IMR-90 (cell line): ENCODE measurements at places on chromosomes 4 and X. TPM values are rescaled to one million over a fixed set of nuclear protein-coding genes. Genes with fewer than 3 reads are reported as not detected.

ITM2A gene
- not detected in 2 replicates for total RNA-seq

FGF13 gene
- total RNA-seq, result under 0.01 and 0.18 TPM in 2 replicates

FGFBP1 gene
- total RNA-seq, result under 0.01 TPM in 1 of 2 replicates, not detected in the other

MAOB gene
- total RNA-seq, result 0.28 and 0.36 TPM in 2 replicates

ZNF630 gene
- 0.28 and 0.54 TPM in 2 replicates for total RNA-seq

VCX3A gene
- total RNA-seq, result not detected in 2 replicates

MUC7 gene
- not detected in 2 replicates for total RNA-seq

GABRB1 gene
- 16.1 and 16.4 TPM in 2 replicates for total RNA-seq

RTL3 gene
- 0.83 and 1.1 TPM in 2 replicates for total RNA-seq

F8A3 gene
- total RNA-seq, result under 0.01 and 0.18 TPM in 2 replicates

TRMT10A gene
- total RNA-seq, result 4.3 and 8.9 TPM in 2 replicates

GRCh38 chrX:97984641-97985040 lies 1100.9 kb downstream of the RPA4 start:
- peak; percentile 22 for DNase-seq

DNA sequence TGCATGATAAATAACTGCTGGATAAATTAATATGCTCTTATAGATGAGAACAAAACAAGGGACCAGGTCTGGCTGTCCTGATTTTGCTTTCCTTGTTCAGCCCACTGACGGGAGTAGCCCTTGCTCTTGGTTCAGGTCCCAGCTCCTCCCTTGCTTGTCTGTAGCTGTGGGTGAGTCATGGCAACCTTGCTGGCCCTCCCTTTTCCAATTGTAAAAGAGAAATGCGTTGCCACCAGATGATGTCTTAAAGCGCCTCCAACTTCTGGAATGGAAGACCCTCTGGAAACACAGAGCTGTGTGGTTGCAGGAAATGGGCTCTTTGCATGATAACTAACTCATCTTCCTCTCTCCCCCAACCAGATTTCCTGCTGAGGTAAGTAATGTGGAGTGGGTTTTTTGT lies 171.4 kb downstream of the AASDH start:
- DNase-seq, result peak; percentile 7

GRCh38 chr4:121651597-121651996 lies 45.2 kb downstream of the ANXA5 start:
- no peak for DNase-seq

DNA sequence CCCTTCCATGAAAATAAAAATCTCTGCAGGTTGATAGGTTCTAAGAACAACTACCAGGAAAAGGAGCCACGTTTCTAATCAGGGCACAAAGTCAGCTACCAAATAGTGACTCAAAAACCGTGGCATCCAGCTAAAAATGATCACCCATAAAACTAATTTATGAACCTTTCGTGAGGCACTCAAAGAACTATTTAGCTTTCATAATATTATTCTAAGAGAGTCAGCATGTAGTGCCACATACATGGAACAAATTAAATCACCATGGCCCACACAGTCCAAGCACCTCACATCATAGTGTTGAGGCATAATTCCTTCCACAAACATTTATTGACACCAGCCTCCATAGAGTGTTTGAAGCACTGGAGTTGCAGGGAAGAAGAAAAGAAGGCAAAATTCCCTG lies 252.0 kb upstream of the PPARGC1A start:
- DNase-seq, result no peak

GRCh38 chrX:103999234-103999633 lies 14.3 kb downstream of the H2BW1 start:
- DNase-seq, result no peak

DNA sequence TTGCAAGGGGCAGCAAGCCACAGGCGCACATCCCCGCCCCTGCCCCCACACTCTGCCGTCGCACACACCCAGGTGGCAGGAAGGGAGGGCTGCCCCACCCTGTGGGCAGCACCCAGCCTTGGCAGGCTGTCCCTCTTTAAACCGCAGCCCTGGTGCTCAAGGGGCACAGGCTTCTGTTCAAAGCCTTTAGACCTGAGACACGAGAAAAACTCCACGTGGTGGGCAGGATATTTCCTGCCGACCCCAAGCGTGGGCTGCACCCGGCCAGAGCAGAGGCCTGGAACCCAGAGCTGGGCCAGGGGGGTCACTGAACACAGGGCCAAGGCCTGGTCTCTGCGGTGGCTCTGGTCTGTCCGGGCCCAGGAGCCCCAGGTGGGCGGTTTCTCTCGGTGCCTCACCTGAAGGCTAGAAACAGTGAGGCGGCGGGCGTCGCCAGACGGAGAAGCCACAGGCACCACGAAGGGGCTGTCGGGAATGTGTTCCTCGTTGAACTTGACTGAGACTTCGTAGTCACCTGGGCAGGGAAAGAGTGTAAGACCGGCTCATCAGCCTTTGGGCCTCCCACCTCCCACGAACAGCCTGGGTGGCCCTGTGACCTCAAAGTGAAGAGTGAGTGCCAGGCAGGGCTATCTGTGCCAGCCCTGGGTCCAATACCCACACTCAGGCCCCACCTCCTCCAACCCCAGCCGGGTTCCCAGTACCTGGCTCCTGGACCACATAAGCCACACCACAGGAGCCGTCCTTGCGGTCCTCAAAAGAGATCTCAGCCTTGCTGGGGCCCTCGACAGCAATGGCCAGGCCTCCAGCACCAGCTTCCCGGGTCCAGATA lies 23.0 kb downstream of the FLNA start:
- no peak for DNase-seq

DNA sequence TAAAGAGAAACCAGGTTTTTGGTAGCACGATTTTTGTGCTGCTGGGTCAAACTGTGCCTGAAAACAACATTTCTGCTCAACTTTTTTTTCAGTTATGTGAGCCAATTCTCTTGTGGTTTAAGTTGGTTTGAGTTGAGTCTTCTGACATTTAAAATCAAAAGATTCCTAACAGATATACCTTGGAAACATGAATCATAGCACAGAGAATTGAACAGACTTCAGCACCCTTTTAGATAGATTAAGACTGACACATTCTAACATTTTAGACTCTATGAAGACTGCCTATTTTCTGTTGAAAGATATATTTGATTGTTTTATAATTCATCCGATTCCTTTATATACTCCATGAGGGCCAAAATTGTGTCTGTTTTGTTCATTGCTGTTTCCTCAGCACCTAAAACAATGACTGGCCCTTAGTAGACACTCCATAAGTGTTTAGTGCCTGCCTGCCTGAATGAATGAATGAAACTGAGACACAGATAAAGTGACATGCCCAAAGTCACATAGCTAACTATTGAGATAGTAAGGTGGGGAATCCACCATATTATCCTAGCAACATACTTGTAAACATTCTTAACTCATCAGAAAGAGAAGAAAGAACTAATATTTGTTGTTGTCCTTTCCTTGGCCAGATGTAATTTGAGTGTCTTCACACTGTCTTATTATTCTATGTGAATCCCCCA lies 624.0 kb downstream of the MID1IP1 start:
- no peak for DNase-seq

GRCh38 chr4:180993244-180993836 lies 1249.9 kb upstream of the TENM3 start:
- DNase-seq, result no peak

DNA sequence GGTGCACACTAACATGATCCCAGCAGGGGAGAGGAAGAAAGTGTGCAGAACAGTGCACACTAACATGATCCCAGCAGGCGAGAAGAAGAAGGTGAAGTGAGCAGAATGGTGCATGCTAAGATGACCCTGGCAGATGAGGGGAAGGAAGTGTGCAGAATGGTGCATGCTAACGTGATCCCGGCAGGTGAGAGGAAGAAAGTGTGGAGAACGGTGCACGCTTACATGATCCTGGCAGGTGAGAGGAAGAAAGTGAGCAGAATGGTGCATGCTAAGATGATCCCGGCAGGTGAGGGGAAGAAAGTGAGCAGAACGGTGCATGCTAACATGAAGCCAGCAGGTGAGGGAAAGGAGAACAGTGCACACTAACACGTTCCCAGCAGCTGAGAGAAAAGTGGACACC lies 83.7 kb downstream of the ACOX3 start:
- no peak for DNase-seq

DNA sequence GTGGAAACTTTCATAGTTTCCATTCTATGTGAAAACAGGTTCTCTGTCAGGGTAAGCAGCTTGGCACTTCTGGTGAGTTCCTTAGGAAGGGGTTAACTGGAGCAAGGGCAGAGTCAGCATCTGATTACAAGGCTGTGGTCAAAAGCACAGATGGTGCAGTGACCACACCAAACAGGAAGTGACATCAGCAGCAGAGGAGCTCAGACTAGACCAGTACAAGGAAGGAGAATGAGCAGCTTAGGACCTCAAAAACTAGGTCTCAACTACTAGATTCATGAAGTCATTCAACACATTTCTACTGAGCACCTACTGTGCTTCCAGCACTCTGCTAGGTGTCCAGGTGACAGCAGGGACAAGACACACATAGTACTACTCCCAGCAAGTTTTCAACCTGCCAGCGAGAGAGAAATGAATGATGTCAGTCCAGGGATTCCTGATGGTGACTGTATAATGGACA lies 130.2 kb downstream of the AMELX start:
- peak; percentile 90 for DNase-seq

DNA sequence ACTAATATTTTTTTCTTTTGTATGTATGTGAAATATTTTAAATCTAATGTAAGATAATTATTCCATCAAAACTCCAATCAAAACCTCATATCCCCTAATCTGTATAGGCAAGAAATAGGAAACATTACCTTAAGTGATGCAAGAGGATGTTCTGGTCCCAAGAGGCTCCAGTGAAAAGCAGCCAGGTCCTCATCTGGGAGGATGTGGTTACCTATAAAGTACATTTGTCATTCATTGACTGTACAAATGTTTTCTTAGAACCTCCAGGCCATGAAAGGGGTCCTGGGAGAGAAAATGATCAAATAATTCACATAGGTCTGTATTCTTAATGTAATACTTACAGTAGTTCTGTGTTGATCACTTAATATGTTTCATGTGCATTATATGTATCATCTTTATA lies 25.5 kb downstream of the FAM120C start:
- no peak for DNase-seq

GRCh38 chr4:120616041-120616440 lies 306.5 kb downstream of the PRDM5 start:
- no peak for DNase-seq

- no peak for DNase-seq
Measured at GRCh38 chr4:35525192-35525978, 718.9 kb downstream of the ARAP2 start.

DNA sequence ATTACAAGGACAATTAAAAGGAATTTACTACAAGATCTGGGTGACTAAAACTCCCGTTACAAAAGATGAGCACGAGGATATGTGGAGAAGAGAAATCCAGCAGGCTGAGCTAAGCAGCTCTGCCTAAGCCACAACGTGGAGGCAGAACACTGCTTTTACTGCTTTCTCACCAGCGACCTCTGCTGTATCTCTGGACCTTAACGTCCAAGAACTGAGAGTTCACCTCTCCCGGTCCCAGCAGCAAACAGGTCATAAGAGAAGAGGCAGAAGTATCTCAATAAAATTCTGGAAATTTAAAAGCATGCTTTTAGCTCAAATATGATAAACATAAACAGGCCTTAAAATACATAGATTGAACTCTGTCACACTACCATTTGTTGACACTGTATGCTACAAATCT lies 81.0 kb downstream of the ADGRA3 start:
- peak; percentile 63 for DNase-seq

GRCh38 chr4:78926826-78927225 lies 12.4 kb downstream of the PAQR3 start:
- DNase-seq, result no peak

GRCh38 chr4:7933651-7934510 lies 5.8 kb downstream of the AFAP1 start:
- DNase-seq, result peak; percentile 37

DNA sequence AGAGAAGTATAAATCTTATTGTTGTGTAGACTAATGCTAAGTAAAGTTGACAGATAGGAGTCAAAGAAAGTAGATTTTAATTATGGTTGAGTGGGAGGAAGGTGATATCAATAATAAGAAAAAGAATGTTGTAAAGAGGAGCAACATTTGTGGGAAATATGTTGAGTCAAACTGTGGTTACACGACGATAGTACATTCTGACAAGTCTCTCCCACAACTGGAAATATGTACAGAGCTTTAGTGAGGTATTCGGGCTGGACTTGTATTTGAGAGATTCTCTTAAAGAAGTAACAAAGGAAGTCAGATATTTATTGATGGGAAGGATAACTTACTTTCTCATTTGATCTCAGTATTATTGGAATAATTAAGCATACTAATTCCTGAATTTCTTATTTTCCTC lies 525.3 kb upstream of the MAGEB2 start:
- peak; percentile 46 for DNase-seq

- DNase-seq, result no peak
Measured at GRCh38 chr4:189313861-189314513, 626.7 kb upstream of the FRG1 start.

GRCh38 chrX:67893931-67894330 lies 350.1 kb downstream of the AR start:
- peak; percentile 3 for DNase-seq

DNA sequence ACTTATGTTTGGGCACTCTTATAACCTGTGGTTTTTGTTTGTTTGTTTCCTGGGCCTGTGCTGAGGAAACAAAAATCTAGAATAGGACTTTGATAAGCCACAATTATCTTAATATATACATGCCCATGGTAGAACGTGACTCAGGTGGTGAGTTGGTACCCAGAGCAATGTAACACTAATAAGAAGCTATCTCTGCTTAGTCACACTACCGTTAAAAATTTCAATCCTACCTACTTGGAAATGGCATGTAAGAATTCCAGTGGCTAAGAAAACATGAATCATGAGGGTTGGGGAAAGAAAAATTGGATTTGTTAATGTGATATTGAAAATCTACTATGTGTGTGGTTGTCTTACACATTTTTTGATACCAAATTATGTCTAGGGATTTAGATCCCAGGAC lies 30.5 kb upstream of the ADGRG2 start:
- DNase-seq, result peak; percentile 5

GRCh38 chrX:13051529-13052172 lies 7.2 kb upstream of the FAM9C start:
- DNase-seq, result no peak

- DNase-seq, result no peak
Measured at GRCh38 chrX:150038315-150038714, 100.0 kb upstream of the EOLA2 start.

DNA sequence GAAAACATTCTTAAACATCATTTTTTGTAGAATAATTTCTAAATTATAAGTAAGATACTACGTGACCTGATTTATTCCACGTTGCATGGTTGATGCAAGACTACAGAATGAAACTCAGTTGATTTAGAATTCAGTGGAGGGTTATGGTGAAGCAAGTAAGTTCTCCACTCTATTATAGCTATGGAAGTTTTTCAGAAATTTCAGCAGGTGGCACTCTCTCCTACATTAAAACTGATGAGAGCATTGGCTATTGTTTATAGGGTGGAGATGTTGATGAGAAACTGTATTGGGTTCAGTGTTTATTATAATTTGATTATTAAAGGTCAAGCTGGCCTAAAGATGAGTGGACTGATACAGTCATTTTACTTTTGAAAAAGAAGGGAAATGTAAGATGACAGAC lies 88.0 kb downstream of the FNIP2 start:
- peak; percentile 68 for DNase-seq

GRCh38 chr4:163385466-163385865 lies 41.8 kb downstream of the NPY5R start:
- no peak for DNase-seq

- no peak for DNase-seq
Measured at GRCh38 chr4:174402470-174403176, 118.9 kb downstream of the CEP44 start.

- DNase-seq, result no peak
Measured at GRCh38 chr4:153116291-153116680, 88.0 kb upstream of the TRIM2 start.

- DNase-seq, result no peak
Measured at GRCh38 chr4:73224886-73225285, 33.7 kb downstream of the ANKRD17 start.
